Effector memory CD8-positive, alpha-beta T cell (primary cell): ENCODE measurements at places on chromosomes 12 and 14.

DNA sequence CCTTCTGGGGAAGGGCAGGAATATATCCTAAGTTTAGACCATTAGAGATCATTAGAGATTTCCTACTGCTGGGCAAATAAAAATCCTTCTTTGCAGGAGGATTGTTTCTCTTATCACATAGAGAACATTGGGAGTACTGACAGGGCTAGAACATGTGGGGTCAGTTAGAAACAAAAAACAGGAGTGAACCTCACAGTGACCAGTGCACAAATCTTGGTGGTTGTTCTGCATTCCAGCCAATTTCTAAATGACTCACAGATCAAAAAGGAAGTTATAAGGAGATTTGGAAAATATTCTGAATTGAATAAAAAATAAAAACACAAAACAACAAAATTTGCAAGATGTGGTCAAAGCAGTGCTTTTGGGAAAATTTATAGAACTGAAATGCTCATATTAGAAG is 118.8 kb downstream of the LLPH start:
- DNase-seq = no peak

DNA sequence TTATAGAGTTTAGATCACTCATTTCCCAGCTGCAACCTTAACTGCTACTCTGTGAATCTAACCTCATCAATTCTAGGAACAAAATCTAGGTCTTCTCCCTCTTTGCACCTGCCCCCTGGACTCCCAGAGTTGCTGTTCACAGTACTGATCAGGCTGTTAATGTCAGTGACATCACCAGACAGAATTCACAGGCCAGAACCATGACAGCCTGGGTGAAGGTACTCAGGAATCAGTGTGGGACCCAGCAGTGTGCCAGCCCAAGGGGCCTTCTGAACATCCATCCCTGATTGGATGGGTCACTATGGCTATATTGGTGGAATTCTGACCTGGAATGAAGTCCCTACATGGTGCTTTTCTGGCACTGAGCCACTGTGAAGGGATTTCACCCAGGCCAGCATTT is 72.8 kb downstream of the CLMN start:
- no peak for DNase-seq

DNA sequence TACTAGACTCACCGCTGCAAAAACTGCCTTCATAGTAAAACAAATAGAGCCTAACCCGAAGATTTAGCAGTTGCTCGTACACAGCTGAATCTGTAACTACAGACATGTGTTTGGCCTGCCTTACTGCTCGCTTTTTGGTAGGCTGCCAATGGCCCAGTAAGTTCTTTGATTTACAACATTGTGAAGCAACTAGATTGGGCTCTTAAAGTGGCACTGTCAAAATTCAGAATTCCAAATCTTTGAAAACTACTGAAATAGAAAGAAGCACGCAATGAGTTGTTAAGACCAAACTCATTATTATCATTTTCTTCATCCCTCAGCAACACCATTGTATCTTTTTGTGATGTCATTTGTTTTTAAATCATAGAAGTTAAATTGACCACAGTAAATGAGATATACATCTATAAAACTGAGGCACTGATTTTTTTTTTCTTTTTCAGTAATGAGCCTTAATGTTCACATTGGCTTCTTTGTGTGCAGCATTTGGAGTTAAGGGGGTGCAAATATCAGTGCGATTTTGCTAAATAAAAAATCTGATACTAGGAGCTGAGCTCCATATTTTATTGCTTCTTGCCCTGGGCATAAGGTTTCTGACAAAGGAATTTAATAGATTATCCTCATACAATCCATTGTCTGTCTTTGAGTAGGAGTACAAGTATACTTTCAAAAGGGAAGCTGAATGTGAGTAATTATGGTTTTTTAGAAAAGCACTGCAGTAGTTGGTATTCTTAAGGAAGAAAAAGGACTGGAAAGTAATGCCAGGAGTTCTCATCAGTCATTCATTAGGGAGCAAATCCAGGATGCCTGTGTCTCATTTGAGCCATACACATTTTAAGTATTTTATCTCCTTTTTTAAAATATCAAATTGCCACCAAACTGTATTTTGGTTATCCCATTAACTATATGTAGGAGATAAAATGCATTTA is 138.5 kb downstream of the KICS2 start:
- no peak for DNase-seq

DNA sequence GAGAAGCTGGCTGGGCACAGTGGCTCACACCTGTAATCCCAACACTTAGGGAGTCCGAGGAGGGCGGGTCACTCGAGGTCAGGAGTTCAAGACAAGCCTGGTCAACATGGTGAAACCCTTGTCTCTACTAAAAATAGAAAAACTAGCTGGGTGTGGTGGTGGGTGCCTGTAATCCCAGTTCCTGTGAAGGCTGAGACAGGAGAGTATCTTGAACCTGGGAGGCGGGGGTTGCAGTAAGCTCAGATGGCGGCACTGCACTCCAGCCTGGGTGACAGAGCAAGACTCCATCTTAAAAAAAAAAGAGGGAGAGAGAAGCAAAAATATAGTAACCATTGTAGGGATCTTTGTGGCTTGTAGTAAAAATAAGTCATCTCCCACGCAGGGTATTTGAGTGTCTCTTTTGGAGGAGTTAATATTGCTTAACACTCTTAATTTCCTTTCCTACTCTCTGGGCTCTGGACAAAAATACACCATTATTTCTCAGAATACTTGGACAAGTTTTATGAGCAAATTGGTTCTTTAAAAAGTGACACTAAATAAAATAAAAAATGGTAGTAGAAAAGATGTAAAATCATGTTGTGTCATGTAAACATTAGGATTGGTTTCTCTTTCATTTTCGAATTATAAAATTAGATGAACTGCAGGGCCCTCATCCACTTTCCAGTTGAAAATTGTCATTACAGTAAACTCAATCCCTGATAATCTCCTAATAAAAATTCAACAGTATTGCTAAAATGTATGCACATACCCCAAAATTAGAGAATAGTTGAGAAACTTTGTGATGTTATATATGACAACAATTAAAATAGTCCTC is 61.1 kb upstream of the C12orf71 start:
- no peak for DNase-seq

DNA sequence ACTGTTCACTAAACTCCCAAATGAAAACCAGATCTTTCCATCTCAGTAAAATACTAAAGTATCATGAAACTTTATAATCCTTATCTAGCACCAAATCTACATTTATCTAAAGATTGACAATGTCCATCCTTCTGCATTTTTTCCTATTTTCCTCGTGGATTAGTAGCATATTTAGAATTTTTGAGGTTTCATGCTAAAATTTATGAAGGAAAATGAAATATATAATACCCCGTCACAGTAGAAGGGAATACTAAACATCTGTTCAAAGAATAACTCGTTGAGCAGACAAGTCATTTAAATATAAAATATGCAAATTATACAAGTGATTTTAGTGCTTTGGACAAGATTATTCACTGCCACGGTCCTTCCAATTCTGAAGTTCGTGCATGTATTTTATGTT is 122.7 kb upstream of the SLCO1C1 start:
- no peak for DNase-seq

GRCh38 chr14:66464261-66464660 is 21.9 kb upstream of the CCDC196 start:
- DNase-seq = no peak

DNA sequence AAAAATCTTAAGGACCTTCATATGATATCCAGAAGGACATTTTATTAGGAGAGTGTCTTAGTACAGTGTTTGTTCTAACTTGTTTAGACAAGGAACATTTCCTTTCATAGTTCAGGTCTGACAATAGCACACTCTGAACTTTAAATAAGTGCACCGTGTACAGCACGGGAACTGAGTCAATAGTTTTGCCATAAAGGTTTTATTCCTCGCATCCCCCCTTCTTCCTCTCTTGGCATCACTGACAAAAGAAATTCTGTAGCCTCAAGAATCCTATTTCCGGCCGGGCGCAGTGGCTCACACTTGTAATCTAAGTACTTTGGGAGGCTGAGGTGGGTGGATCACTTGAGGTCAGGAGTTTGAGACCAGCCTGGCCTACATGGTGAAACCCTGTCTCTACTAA is 58.3 kb downstream of the TMCC3 start:
- DNase-seq = no peak

DNA sequence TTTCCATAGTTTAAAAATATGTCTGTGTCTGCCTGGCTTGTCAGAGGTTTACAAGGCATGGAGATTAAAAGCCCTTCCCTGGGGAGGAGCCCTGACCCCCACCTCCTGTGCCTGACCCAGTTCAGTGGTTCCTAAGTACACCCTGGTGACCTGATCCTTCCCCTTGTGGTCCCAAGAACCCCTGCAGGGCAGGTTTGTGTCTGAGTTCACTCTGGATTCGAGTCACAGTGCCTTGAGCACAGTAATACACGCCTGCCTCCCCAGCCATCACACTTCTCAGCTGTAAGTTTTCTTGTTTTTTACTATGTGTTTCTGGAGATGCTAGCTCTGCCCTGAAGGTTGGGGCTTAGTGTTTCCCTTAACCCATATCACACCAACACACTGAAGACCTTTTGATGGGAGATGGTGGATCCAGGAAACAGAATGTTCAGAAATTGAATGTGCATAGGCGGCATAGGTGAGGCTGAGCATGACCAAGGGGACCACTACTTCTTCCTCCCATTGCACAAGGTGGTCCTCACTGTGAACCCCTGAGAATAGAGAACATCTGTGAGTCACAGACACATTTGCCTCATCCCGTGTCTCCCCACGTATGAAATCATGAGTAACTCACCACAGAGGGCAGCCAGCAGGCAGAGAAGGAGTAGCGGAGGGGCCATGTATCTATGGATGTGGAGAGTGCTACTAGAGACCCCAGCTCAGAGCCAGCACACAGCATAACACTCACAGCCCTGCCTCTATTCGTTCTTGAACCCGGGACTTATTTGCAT is 962.9 kb downstream of the TMEM121 start:
- no peak for DNase-seq

GRCh38 chr12:100229876-100230275 is 29.3 kb downstream of the ACTR6 start:
- DNase-seq = no peak

DNA sequence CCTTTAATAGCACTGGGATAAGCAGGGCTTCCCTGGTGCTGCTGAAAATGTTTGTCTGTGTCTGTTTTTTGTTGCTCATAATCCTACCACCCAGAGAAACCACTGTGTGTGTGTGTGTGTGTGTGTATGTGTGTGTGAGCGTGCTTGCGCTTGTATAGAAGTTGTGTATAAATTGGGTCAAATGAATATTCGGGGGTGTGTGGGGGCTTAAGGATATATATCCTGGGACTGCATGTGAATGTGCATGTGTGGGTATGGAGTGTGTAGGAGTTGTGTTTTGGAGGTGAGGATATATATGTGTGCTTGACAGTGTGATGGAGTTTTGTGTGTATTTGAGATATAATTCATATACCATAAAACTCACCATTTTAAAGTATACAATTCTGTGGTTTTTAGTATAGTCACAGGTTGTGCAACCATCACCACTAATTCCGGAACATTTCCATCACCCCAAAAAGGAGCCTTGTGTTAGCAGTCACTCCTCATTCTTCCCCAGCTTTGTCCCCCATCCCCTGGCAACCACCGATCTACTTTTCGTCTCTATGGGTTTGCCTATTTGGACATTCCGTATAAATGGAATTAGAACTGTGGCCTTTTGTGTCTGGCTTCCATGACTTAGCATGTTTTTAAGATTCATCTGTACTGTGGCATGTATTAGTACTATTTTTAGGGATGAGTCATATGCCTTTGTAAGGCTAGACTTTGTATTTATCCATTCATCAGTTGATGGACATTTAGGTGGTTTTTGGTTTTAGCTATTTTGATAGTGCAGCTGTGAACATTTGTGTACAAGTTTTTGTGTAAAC is 25.6 kb downstream of the TCTN1 start:
- no peak for DNase-seq

- no peak for DNase-seq
Measured at GRCh38 chr14:98766818-98767217, 505.2 kb downstream of the BCL11B start.

- no peak for DNase-seq
Measured at GRCh38 chr12:126383506-126383905, 1318.3 kb downstream of the AACS start.

GRCh38 chr12:49969027-49969426 is 3.7 kb upstream of the AQP6 start:
- DNase-seq = no peak

GRCh38 chr12:25254271-25254880 is 3.6 kb upstream of the KRAS start:
- DNase-seq = no peak

- no peak for DNase-seq
Measured at GRCh38 chr12:56267443-56268071, 815 bp downstream of the COQ10A start.

DNA sequence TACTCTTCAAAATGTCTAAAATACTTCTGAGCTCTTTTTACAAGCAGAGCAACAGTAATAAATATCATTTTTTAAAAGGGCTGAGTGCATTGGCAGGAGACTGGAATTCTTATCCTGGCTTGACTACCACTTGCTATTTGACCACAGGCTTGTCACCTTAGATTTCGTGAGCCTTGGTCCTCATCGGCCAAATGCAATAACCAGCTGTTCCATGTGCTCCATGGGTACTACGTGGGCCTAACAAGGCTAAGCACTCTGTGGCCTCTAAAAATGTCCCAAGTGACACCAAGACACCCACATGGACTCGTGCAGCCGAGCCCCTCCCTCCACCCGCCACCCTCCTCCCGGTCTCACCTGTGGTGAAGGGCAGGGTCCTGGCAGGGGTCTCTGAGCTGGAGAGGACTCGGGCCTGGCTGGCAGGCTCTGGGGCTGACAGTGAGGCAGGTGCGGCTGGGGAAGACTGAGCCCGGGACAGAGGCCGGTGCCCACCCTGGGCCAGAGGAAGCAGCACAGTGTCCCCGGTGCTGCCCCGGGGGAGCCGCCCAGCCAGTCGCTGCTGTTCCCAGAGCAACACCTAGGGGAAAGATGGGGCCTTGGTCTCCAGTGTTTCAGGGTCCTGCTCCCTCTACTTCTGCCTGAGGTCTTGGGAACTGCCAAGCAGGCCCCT is 20.1 kb downstream of the SLC48A1 start:
- DNase-seq = no peak

GRCh38 chr12:32229971-32230612 is 123.4 kb downstream of the BICD1 start:
- DNase-seq = no peak

- no peak for DNase-seq
Measured at GRCh38 chr14:22896356-22896755, 13.3 kb downstream of the REM2 start.

- no peak for DNase-seq
Measured at GRCh38 chr12:47946413-47947323, 16.7 kb upstream of the TMEM106C start.

DNA sequence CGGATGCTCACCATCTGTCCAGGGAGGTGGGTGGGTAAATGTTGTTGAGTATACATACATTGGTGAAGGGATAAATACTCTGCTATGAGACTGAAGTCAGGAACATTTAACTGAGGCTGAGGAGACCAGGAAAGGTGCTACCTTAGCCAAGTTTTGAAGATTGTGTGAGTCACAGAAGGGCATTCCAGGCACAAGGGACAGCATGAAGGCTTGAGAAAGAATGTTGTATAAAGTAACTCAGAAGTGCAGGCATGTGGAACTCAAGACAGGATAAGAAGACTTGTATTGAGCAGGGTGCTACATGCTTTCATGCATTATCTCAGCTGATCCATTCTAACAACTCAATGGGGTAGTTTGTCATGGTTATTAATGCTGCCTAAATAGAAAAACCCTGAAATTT is 112.7 kb downstream of the IPO8 start:
- DNase-seq = no peak
